Heart right ventricle (tissue), 16 donors: ENCODE measurements at places on chromosomes 5 and 9. TPM values are rescaled to one million over a fixed set of nuclear protein-coding genes. Genes with fewer than 3 reads are reported as not detected.

DNA sequence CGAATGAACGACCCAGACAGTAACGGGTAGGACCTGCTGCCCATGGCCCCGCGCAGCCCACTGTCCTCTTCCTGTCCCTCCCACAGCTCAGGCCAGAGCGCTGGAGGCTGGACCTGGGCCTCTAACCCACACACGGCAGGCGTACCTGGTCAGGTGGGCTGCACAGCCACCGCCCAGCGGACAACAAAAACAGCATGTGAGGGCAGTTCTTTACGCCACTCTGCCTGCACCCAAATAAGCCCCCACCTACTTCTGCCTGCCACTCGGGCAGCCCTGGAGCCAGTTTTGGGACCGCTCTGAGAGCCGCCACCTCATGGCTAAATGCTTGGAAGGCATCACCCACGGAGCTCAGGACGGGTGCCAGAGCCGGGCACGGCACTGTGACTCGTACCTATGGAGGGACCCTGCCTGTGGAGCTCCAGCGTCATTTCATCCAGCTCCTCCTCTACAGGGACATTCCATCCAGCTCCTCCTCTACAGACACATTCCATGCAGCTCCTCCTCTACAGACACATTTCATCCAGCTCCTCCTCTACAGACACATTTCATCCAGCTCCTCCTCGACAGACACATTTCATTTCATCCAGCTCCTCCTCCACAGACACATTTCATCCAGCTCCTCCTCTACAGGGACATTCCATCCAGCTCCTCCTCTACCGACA lies 18.9 kb downstream of the CLPTM1L start:
- DNase-seq: no peak

DNA sequence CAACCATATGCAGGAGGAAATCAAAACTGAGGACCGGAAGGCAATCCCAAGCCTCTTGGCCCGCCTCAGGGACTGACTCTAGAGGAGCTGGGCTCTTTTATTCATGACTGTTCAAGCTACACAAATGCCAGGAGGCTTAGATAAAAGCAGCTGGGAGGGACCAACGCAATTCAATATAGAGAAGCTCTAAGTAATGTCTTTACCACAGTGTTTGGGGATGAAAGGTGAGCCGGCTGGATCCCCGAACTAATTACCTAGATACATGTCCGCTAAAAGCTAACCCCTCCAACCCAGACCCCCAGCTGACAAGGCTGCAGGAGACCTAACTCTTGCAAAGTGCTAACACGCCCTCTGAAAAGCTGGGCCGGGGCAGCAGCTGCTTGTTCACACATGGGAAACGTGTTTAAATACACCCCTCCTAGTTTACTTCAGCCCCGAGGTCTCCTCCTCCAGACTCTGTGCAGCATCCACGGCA lies 67.5 kb downstream of the TLE1 start:
- DNase-seq: no peak

Gene PHF24
- 0.17 TPM for total RNA-seq

DNA sequence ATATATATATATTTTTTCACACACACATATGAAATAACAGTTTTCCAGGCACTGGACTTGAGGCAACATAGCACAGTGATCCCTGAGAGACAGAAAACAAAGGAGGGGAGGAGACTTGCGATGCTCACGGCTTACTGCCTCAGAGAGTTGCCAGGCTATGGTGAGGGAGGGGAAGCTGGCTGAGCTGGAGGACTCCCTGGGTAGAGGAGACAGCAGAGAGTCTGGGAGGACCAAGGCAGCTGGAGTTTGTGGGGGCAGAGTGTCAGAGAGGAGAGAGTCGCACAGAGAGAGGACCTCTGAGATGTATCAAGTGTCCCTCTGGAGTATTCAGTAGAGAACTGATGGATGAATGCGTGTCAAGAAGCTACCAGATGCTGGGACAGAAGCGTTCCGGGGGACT lies 23.1 kb upstream of the QSOX2 start:
- DNase-seq: no peak

- no peak for DNase-seq
These were observed 67.3 kb downstream of the GALNT12 start for GRCh38 chr9:98874721-98875255.

GRCh38 chr5:124671193-124671592 lies 75.2 kb downstream of the ZNF608 start:
- DNase-seq: no peak

Gene TMEM252
- 0.51 TPM for total RNA-seq

- DNase-seq: no peak
These were observed 15.9 kb downstream of the RETREG1 start for GRCh38 chr5:16600946-16601345.

DNA sequence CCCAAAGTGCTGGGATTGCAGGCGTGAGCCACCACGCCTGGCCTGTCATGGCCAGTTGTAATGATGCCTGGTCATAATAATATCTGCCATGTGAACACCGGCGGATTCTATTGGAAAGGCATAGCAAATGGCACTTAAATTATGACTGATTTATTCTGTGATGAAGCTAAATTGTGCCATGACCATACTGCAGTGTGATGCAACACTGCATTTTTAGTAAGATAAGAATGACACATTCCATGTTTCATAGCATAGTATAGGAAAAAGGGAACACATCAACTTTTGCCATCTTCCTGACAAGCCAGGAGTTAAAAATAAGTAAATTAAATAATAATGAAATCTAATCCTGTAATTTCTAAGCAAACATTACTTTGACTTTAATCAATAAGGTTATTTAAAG lies 30.4 kb upstream of the BICD2 start:
- DNase-seq: no peak

- DNase-seq: no peak
These were observed 169.2 kb upstream of the MAP1B start for GRCh38 chr5:71937921-71938698.

DNA sequence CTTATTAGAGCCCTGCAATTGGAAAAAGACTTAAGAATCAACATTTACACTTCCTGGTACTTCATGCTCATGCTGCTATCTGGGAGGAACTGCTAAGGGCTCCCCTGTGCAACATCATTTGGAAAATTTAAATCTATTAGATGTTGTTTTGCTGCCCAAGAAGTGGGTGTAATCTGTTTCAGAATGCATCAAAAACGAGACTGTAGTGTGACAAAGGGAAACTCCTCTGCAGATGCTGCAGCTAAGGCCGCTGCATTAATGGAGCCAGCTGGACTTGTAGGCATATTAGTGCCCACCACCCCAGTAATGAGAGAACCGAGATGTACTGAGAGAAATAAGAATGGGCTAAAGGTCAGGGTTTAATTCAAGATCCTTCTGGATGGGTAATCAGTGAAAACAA lies 11.1 kb upstream of the PAIP1 start:
- DNase-seq: no peak

DNA sequence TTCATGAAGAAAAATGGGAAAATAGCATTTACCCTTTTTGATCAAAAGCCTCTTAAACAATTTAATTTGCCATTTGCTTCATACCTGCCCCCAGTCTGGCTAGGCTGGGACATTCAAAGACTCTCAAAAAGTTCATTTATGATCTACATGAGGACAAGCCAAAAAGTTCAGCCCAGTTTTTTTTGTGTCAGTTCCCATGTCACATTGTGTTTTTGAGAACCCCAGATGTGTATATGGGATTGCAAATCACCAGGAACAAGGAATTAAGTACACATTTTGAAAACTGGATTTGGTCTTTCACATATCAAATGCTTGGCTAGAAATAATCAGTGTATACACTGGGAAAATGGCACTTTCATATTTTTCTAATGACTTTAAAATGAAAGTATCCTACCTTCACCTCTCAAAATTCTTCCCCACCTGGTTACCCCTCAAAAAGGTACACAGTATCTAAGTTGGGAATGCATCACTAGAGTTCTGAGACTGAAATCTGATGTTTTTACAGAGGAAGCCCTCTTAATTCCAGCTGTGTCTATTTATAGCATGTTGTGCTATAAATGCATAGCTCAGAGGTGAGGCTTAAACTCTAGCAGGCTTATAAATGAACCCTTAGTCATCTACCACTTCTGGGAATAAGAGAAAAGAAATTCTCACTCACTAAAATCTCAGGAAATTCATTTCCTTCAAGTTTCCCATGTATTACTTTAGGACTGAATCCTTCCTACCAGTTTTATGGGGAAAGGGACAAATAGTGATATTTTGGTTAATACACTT lies 9.3 kb downstream of the STOM start:
- DNase-seq: no peak

GRCh38 chr9:109914280-109915027 lies 134.5 kb downstream of the PALM2AKAP2 start:
- no peak for DNase-seq

DNA sequence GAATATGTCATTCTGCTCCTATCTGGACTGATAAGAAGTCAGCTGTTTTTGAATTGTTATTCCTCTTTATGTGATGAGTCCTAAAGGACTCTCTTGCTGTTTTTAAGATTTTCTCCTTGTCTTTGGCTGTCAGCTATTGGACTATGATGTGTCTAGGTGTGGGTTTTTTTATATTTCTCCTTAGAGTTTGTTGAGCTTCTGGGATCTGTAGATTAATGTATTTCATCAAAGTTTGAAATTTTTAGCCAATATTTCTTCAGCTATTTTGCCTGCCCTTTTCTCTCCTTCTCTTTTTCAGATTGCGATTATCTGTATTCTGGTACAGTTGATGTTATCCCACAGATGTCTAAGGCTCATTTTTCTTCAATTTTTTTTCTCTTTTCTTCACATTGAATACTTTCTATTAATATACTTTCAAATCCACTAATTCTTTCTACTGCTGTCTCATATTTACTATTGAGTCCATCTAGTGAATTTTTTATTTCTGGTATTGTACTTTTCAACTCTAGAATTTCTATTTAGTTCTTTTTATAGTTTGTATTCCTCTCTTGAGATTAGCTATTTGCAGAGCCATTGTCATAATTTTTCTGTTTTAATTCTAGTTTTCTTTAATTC lies 31.1 kb downstream of the RPS23 start:
- no peak for DNase-seq

GRCh38 chr5:67178966-67179365 lies 17.6 kb downstream of the CD180 start:
- no peak for DNase-seq

Gene SPATA31C1
- total RNA-seq: not detected

Gene CLIC3
- total RNA-seq: 0.46 TPM

Gene GM2A
- 42.8 TPM for total RNA-seq

DNA sequence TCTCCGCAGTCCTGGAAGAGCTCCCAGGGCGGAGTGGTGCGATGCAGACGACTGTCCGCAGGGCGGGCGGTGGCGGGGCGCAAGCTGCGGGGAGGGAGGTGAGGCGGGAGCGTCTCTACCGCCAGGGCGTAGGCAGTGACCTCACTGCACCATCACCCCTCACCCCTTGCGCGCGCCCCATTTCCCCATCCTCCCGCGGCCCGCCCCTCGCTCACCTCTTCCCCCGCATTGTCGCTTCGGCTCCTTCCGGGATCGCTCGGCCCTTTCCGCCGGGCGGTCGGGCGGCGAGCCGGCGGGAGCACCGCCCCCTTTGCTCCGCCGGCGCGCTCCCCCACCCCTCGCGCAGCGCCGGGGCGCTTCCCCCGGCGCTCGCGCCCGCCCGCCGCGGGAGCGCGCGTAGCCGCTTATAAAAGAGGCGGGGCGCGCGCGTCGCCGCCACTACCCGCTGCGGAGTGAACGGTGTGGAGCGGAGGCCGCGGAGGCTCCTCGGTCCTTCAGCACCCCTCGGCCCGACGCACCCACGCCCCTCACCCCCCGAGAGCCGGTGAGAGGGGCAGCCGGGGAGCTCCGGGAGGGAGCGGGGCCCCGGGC lies at the start of gene SPTAN1:
SPTAN1 (plus strand) TSS at position 435 of the 591 bp plus-strand sequence. CDS start 14,154 bp downstream, outside the sequence.
- peak; percentile 92 for DNase-seq

- DNase-seq: no peak
These were observed 50.3 kb downstream of the SNCAIP start for GRCh38 chr5:122362361-122362760.

Gene GABRA6
- not detected for total RNA-seq

Gene DMRT3
- not detected for total RNA-seq

- DNase-seq: no peak
These were observed 86.2 kb downstream of the PTPN3 start for GRCh38 chr9:109411798-109412352.

Gene ESM1
- 2.0 TPM for total RNA-seq

DNA sequence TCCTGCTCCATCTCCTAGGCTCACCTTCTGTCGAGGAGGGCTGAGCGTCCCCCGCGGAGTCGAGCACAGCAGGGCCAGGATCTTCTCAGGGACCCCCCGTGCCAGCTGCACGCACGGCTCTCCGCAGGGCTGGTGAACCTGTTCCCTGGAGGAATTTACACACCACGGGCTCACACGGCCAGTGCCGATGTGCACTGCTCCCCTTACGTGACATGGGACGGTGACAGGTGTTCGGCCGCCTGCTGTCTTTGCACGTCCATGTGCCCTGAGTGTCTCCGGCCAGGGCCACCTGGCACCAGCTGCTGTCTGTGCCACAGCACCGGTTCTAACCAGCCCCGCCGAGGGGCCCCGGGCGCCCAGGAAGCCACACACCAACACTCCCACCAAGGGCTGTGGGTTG lies 8.7 kb upstream of the AGPAT2 start:
- DNase-seq: no peak

Gene TAF11L9
- total RNA-seq: not detected

GRCh38 chr9:33835625-33836260 lies 18.8 kb downstream of the UBE2R2 start:
- no peak for DNase-seq

- DNase-seq: no peak
These were observed 372.2 kb downstream of the TMEM232 start for GRCh38 chr5:110354311-110354710.

GRCh38 chr9:75027187-75028107 lies 646 bp downstream of the CARNMT1 start:
- peak; percentile 52 for DNase-seq

GRCh38 chr9:76136986-76137385 lies 246.5 kb downstream of the PCSK5 start:
- no peak for DNase-seq

Gene TICAM2
- total RNA-seq: 4.4 TPM

DNA sequence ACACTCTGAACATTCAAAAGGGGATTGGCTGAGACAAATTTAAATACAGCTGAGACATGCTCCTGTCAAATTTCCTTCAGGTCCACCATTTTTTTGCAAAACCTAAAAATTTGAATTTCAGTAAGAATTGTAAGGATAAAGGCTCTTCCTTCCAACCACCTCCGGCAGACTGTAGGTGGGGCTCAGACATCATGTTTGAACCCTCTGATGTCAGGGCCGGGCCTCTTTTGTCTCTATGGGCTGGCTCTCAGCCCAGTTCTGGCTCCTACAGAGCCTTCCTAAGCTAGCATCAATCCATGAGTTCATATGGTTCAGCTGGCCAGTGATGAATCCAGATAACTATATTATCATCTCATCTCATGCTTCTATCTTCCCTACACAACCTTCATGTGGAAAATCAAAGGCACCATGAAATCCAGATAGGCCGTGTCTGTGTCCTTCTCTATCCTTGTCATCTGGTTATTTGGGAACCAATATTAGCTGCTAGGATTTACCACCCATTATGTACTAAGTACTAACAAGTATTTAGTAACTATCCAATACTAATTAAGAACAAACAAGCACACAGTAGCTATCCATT lies 44.2 kb downstream of the NIPSNAP3B start:
- peak; percentile 30 for DNase-seq

GRCh38 chr9:10212702-10213101 lies 400.1 kb downstream of the PTPRD start:
- DNase-seq: no peak

- DNase-seq: no peak
These were observed 100.7 kb downstream of the CACNA1B start for GRCh38 chr9:137978262-137978714.

Gene STARD4
- total RNA-seq: 5.3 TPM

GRCh38 chr9:79289856-79290255 lies 281.9 kb upstream of the TLE4 start:
- no peak for DNase-seq
